T-helper 17 cell (primary cell): ENCODE measurements at places on chromosomes 5 and 9. TPM values are rescaled to one million over a fixed set of nuclear protein-coding genes. Genes with fewer than 3 reads are reported as not detected.

GRCh38 chr5:137234973-137235943, 263.9 kb downstream of the SPOCK1 start:
- H3K4me1 ChIP-seq = no peaks in the 10 kb centered on the region
- no peak overlapping the region for H3K27ac ChIP-seq
- H3K4me3 ChIP-seq = no peak overlapping the region
- no peaks in the 10 kb centered on the region for H3K36me3 ChIP-seq

DNA sequence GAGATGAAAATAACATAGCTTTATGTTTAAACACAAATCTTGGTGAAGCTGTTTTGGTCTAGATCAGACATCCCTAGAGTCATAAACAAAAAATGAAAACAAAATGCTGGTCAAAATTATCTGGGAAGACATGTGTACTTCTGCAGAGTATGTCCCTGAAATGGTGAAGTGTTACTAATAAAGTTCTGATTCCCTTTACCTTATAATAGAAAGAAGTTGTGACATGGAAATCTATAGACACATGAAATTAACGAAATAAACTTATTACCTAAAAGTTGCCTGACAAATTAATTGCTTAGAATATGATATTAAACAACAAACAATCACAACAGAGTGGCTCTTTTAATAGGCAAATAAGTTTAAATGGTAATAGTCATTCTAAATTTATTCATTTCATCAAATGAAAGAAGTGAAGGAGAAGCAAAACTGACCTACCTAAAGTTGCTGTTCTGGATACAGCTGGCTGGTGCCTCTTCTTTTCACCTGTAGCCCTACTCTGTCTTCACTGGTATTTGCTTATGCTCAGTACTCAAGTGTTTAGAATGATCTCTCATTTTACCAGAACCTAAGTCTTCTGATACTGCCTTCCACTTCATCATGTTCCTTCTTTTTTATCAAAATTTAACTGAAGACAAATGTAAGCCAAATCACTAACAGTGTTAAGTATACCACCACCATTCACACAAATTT, 38.8 kb downstream of the FNIP1 start:
- H3K4me3 ChIP-seq = no peak overlapping the region
- H3K27me3 ChIP-seq = no peaks in the 10 kb centered on the region
- H3K4me1 ChIP-seq = peaks cover 34% of the 10 kb centered on the region
- peak overlapping the region; percentile 62 for H3K27ac ChIP-seq
- DNase-seq = no peak
- peaks cover 4% of the 10 kb centered on the region for H3K36me3 ChIP-seq

DNA sequence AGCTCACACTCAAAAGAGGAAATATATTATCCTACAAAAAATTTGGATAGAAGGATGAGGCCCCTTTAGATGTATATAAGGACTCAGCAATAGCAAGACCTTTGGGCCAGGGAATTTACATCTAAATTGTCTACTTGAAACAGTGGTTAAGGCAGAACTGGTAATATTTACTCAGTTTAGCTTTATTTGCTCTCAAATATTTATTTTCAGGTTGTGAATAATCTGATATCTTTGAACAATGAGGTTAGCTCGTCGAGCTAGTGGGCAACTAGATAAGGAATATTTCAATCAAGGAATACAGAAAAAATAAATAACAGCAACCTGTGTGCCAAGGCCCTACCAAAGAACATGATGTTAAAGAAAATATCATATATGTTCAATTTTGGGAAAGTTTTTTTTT, 966.3 kb downstream of the DTWD2 start:
- no peaks in the 10 kb centered on the region for H3K27me3 ChIP-seq
- no peaks in the 10 kb centered on the region for H3K4me1 ChIP-seq

Gene WNT8A
- not detected for total RNA-seq

- H3K36me3 ChIP-seq = peaks cover 12% of the 10 kb centered on the region
- peaks cover 27% of the 10 kb centered on the region for H3K4me1 ChIP-seq
- peak overlapping the region; percentile 72 for H3K27ac ChIP-seq
- DNase-seq = no peak
- no peak overlapping the region for H3K4me3 ChIP-seq
- no peaks in the 10 kb centered on the region for H3K27me3 ChIP-seq
Observed at GRCh38 chr5:16565118-16565517, 51.7 kb downstream of the RETREG1 start.
